ENCODE measurements at places on chromosomes 1 and 21.
A peak's percentile ranks its signal among the peaks of the same experiment; 100 is the strongest.

DNA sequence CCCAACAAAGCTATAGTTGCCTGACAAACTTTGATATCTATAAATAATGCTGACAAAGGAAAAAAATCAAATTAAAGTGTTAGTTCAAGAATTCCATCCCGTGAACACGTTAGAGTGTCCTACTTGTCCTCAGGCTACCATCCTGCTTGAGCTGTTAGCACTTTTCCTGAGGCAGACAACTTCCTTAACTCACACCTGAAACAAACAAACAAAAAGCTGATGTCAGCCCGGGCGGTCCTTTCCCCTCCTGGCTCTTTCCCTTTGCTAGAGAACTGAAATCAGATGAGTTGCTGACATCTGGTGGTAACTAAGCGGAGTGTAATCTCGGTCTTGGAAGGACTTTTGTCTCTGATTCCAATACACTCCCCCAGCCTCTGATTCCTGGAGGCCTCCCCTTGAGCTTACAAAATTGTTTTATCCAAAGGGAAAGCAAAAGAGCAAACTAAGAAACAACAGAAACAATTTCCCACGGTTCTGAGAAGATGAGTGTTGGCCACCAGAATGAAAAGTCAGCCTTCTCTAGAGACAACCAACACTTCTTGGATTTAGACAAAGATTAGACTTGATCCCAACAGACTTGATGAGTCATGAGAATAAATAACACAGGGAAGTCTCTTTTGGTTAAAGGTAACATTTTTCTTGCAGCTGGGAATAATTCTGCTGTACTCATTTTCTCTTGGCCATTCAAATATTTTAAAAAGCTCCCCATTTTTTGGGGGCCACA is 135.4 kb downstream of the PROX1 start:
- H3K27me3 ChIP-seq = peaks cover 5% of the 10 kb centered on the region
- no peak for DNase-seq
- H3K4me1 ChIP-seq = no peaks in the 10 kb centered on the region
- no peak overlapping the region for H3K27ac ChIP-seq
- H3K36me3 ChIP-seq = no peaks in the 10 kb centered on the region

GRCh38 chr21:27454234-27454633 is 487.3 kb upstream of the ADAMTS5 start:
- H3K4me3 ChIP-seq = no peak overlapping the region
- H3K27ac ChIP-seq = no peak overlapping the region
- H3K4me1 ChIP-seq = no peaks in the 10 kb centered on the region
- no peak for DNase-seq

DNA sequence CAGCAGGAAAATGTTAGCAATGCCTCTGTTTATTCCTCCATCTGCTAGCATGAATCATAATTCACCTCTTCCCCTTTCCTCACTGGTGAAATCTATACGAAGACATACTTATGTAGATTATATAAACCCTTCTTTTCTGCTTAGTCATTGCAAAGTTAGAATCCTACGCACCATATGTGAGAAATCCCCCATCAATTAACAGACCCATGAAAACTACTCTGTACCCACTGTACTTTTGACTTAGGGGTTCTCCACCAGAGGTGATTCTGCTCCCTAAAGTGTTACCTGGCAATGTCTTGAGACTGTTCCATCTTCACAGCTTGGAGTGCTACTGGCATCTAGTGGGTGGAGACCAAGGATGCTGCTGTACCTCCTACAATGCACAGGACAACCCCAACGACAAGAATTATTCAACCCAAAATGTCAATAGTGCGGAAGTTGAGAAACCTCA is 49.6 kb upstream of the KCTD3 start:
- H3K27me3 ChIP-seq = no peaks in the 10 kb centered on the region
- no peak overlapping the region for H3K27ac ChIP-seq
- H3K4me1 ChIP-seq = no peaks in the 10 kb centered on the region

- no peak overlapping the region for H3K27ac ChIP-seq
- H3K4me1 ChIP-seq = no peaks in the 10 kb centered on the region
- peaks cover 44% of the 10 kb centered on the region for H3K36me3 ChIP-seq
Measured at GRCh38 chr1:169381162-169381561, 13.2 kb downstream of the BLZF1 start.

- no peak overlapping the region for H3K27ac ChIP-seq
- H3K4me3 ChIP-seq = no peak overlapping the region
- no peak for DNase-seq
- no peaks in the 10 kb centered on the region for H3K4me1 ChIP-seq
Measured at GRCh38 chr1:34910425-34910824, 19.0 kb downstream of the DLGAP3 start.

DNA sequence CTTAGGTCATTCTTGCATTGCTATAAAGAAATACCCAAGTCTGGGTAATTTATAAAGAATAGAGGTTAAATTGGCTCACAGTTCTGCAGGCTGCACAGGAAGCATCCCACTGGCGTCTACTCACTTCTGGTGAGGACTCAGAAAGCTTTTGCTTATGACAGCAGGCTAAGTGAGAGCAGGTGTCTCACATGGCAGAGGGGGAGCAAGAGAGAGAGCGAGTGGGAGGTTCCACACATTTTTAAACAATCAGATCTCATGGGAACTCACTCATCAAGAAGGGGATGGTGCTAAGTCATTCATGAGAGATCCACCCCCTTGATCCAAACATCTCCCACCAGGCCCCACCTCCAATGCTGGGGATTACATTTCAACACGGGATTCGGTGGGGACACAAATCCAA is 13.6 kb upstream of the RGS4 start:
- no peak overlapping the region for H3K4me3 ChIP-seq
- H3K4me1 ChIP-seq = no peaks in the 10 kb centered on the region
- H3K27me3 ChIP-seq = peaks cover 3% of the 10 kb centered on the region
- H3K36me3 ChIP-seq = no peaks in the 10 kb centered on the region
- H3K27ac ChIP-seq = no peak overlapping the region
- no peak for DNase-seq

- H3K4me1 ChIP-seq = peaks cover 28% of the 10 kb centered on the region
- H3K4me3 ChIP-seq = no peak overlapping the region
- no peak overlapping the region for H3K27ac ChIP-seq
- peaks cover 2% of the 10 kb centered on the region for H3K27me3 ChIP-seq
Measured at GRCh38 chr1:31830065-31830464, 14.2 kb upstream of the SPOCD1 start.

DNA sequence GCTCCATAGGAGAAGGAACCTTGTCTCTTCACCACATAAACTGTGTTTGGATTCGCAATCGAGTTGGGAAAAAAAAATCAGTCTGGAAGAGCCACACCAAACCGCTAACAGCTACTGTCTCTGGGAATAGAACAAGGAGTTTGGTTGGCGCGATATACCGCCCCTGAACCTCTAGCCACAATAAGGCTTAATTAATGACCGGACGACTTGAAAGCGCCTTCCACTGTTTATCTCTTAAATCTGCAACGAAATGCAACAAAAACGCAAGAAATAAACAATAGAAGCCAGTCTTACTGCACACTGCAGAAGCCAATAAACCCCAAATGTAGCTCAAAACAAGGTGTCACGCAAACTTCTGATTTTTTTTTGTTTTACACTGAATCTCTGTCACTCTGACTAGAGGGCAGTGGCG is 10.9 kb downstream of the BTBD19 start:
- peaks cover 25% of the 10 kb centered on the region for H3K36me3 ChIP-seq
- H3K27ac ChIP-seq = peak overlapping the region; percentile 97
- H3K4me3 ChIP-seq = peak overlapping the region; percentile 87

- H3K4me3 ChIP-seq = no peak overlapping the region
- H3K27ac ChIP-seq = no peak overlapping the region
- peaks cover 16% of the 10 kb centered on the region for H3K4me1 ChIP-seq
- DNase-seq = no peak
Measured at GRCh38 chr1:179206812-179207211, 22.7 kb downstream of the ABL2 start.

DNA sequence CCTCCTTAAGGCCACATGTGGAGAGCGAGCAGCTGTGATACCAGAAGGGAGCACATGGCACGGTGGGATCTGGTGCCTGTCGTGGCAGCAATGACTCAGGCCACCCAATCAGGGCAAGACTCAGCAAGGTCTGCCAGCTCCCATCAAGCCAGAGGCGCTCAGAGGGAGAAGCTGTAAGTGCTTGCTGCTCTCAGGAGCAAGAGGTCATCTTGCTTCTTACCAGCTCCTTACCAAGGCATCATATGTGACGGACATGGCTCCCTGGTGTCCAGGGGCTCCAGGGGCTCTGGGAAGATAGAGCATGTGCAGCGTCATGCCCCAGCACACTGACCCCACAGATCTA is 72.9 kb downstream of the ITPKB start:
- peaks cover 63% of the 10 kb centered on the region for H3K4me1 ChIP-seq
- H3K27ac ChIP-seq = no peak overlapping the region
- peaks cover 27% of the 10 kb centered on the region for H3K36me3 ChIP-seq
- no peak for DNase-seq
- no peaks in the 10 kb centered on the region for H3K27me3 ChIP-seq

DNA sequence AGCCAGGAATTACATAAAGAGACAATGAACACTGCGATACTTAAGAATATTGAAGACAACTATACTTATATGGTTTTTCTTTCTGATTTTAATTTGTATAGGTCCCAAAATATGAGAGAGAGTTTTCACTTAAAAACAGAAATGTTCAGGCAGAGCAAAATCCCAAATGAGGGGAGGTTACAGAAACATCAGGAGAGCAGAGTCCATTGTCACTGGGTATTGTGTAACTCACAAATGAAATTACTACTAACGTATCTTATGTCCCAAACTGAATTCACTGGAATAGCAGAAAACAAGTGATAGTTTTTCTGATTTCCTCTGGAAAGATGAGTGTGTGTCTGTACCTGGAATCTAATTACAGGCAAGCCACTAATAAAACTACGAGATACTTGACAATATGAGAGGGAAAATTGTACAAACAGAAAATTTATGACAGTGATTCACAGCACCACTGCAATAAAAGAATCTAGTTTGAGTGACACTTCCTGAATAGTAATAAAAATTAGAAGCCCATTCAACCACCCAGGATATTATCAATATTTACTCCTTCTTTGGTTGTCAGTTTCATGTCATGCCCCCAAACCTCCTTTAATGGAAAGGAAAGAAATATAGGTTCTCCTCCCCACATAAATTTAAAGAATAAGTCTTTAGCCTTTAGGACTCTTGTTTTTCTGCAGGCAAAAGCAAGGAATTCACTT is 522.6 kb downstream of the ADGRL2 start:
- no peak overlapping the region for H3K27ac ChIP-seq
- H3K4me1 ChIP-seq = no peaks in the 10 kb centered on the region
- no peak for DNase-seq

GRCh38 chr1:114330451-114330983 is 176.8 kb upstream of the SYT6 start:
- H3K4me3 ChIP-seq = no peak overlapping the region
- no peak for DNase-seq
- no peaks in the 10 kb centered on the region for H3K36me3 ChIP-seq
- H3K4me1 ChIP-seq = peaks cover 43% of the 10 kb centered on the region
- H3K27me3 ChIP-seq = peaks cover 7% of the 10 kb centered on the region

DNA sequence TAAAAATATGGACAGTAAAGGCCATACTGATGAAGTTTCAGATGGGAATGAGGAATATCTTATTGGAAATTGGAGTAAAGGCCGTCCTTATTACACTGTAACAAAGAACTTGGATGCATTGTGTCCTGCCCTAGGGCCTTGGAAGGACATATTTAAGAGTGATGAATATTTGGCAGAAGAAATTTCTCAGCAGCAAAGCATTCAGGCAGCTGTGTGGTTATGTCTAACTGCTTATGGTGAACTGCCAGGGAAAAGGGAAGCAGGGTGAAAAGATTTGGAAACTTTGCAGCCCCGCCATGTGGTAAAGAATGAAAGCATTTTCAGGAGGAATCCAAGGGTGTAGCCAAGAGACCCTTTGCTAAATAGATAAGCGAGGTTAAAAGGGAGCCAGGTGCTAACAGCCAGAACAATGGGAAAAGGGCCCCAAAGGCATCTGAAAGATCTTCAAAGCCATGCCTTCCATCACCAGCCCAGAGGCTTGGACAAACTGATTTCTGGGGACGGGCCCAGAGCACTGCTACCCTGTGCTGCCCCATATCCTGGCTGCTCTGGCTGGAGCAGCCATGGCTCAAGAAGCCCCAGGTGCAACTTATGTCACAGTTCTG is 200.0 kb downstream of the PTPRU start:
- no peak overlapping the region for H3K27ac ChIP-seq
- no peaks in the 10 kb centered on the region for H3K4me1 ChIP-seq
- H3K36me3 ChIP-seq = no peaks in the 10 kb centered on the region

GRCh38 chr21:42746593-42747275 is 93.3 kb downstream of the PDE9A start:
- no peaks in the 10 kb centered on the region for H3K36me3 ChIP-seq
- peak overlapping the region; percentile 39 for H3K4me3 ChIP-seq
- peaks cover 2% of the 10 kb centered on the region for H3K27me3 ChIP-seq
- peaks cover 23% of the 10 kb centered on the region for H3K4me1 ChIP-seq

GRCh38 chr1:205447457-205448341 is 8.1 kb downstream of the BLACAT1 start:
- H3K27me3 ChIP-seq = peaks cover 33% of the 10 kb centered on the region
- H3K4me1 ChIP-seq = peaks cover 5% of the 10 kb centered on the region
- no peaks in the 10 kb centered on the region for H3K36me3 ChIP-seq
